Naive B cell (primary cell): ENCODE measurements at places on chromosomes 6 and 20. TPM values are rescaled to one million over a fixed set of nuclear protein-coding genes. Genes with fewer than 3 reads are reported as not detected.

GRCh38 chr20:16048876-16049275 lies 524.4 kb downstream of the KIF16B start:
- DNase-seq: no peak

- no peak for DNase-seq
Observed at GRCh38 chr20:12949429-12949980, 59.3 kb upstream of the SPTLC3 start.

GRCh38 chr20:2865630-2866029 lies 7.7 kb upstream of the PTPRA start:
- DNase-seq: no peak

DNA sequence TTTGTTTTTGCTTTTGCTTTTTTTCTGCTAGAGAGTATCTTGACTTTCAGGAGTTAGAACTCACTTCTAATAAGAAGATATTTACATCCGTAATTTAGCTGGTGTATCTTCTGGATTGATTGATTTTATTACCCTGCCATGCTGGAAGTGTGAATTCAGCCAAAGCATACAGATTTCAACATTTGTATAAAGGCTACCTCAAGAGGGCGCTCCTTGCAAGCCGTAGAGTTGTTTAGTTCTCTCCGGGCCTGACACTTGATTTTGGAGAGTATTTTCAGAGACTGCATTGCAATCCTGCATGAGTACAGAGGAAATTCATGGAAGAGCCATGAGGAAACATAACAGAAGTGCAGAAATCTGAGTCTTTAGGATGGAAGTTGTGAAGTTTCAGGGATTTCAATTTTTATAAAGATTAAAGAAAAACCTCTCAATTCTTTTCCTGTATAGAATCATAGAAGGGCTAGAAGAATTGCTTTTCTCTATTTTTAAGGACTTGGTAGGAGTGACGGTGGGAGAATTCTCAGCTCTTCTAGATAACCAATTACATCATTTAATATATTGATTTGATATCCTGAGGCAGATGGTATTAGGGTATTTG lies 66.7 kb upstream of the TIAM2 start:
- peak; percentile 28 for DNase-seq

DNA sequence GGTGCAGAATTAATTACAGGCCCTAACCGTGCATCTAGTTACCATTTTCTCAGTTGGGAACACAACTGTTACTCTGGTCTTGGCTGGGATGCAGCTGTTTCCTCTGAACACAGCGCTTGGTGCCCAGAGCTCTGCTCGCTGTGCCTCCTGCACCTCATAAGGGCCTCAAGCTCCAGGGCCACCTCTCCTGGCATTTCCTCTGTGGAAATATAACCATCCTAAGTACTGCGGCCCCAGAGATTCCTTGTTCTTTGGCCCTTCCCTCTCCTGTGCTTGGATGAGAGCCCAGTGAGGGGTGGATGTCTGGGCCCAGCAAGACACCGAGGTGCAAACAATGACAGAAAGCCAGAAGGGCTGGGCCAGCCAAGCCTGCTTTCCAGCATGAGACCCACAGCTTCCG lies 169.9 kb upstream of the CST7 start:
- no peak for DNase-seq

Gene TAAR6
- polyA plus RNA-seq: not detected

Gene BANF2
- not detected for polyA plus RNA-seq

Gene FNDC1
- polyA plus RNA-seq: not detected

Gene CDSN
- polyA plus RNA-seq: not detected
